ENCODE measurements at places on chromosomes 5 and 9.

DNA sequence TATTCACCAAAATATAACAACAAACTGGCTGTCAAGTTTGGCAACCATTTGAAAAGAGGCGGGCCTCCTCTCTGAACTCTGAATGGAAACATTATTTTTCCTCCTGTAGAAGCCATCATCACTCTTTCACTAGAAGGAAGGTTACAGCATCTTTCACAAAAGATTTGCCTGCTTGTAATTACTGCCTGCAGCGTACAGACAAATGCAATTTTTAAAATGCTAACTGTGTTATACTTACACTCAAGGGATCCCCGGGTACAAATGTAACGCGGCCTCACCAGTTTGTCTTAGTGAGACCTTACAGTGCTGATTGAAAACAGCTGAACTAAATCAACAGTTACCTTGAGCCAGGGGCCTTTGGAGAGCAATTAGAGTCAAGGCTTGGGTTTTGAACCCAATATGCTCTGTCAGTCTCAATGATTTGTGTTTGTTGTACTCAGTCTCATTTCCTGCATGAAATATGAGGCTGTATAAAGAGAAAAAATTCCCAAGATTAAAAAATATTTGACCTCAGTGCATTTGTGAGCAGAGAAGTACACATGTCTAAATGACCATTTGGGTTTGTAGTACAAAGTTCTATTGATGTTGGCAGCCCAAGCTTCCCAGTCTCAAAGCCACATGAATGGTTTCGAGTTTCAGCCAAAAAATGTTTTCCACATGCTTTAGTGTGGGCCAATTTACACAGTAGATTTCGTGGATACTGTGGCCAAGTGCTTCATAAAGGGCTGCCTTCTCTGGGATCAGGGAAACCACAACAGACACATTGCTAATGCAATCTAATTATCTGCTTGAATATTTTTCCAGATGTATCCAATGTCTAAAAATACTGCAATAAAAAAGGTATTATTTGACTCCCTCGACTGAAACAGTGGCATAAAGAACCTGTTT, 500.0 kb downstream of the SPATA31D1 start:
- DNase-seq, result peak; percentile 96

DNA sequence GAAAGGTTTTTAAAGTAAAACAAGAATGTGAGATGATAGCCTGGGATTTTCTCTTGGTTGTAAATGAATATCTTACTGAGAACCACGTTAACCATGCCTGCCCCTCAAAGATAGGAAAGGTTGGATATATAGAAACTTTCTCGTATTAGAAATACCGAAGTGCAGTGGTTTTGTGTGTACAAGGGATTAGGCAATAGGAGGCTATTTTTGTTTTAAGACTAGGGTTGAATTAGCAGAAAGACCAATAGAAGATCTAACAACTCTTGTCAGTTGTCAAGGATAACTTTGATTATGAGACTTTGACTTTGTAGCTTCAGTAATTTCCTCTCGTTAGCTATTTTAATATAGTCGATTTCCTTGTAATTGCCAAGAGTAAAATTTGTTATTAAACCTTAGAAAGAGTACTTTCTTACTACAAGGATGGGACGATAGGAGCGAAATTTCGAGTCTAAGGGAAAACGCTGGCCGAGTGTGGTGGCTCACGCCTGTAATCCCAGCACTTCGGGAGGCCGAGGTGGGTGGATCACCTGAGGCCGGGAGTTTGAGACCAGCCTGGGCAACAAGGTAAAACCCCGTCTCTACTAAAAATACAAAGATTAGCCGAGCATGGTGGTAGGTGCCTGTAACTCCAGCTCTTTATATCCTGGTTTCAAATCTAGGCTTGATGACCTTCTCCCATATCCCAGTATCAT, 838 bp downstream of the POLK start:
- DNase-seq, result peak; percentile 30

GRCh38 chr5:143877196-143877595, 65.2 kb downstream of the HMHB1 start:
- DNase-seq, result no peak

GRCh38 chr5:176188506-176189193, 49.6 kb upstream of the SIMC1 start:
- DNase-seq, result no peak

DNA sequence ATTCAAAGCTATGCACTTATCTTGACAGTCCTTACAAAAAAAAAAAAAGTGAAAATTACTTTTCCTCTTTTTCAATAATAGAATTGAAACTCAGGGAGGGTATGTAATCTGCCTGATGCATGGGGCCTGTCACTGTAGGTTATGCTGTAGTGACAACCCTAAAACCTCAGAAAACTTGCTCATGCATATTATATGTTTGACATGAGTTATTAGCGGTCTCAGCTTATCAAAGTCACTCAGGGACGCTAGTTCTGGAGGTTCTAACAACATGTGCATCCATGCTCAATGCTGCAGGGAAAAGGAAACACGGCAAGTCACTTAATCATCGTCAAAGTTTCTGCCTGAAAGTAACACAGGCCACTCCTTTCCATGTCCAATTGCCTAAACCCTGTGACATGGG, 78.4 kb upstream of the TMEM252 start:
- DNase-seq, result no peak

DNA sequence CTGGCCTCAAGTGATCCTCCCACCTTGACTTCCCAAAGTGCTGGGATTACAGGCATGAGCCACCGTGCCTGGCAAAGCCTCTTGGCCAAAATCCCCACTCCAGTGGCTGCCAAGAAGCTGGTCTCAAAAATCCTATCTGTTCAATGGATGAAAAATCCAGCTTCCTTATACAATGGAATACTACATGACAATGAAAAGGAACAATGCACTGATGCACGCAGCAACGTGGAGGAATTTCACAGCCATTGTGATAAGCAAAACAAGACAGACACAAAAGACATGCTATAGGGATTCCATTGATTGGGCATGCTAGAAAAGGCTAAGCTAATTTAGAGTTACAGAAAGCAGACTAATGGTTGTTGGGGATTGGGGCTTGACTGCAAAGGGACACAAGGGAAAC, 13.1 kb upstream of the SFXN1 start:
- no peak for DNase-seq

DNA sequence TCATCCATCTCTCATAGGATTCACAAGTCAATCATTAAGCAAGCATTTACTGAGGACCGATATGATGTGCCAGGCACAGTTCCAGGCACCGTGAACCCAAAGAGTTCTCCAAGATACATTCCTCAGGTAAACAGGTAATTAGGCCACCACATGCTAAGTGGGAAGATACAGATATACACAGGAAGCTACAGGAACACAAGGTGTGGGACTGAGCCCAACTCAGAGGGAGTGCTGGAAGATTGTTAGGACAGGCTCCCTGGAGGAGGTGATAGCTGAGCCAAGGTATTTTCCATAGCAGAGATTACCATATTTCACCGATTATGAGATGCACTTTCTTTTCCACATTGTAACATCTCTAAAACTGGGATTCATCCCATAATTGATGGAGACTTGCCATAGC, 31.4 kb upstream of the RAI14 start:
- no peak for DNase-seq

GRCh38 chr5:80941496-80941895, 18.7 kb upstream of the RASGRF2 start:
- no peak for DNase-seq

DNA sequence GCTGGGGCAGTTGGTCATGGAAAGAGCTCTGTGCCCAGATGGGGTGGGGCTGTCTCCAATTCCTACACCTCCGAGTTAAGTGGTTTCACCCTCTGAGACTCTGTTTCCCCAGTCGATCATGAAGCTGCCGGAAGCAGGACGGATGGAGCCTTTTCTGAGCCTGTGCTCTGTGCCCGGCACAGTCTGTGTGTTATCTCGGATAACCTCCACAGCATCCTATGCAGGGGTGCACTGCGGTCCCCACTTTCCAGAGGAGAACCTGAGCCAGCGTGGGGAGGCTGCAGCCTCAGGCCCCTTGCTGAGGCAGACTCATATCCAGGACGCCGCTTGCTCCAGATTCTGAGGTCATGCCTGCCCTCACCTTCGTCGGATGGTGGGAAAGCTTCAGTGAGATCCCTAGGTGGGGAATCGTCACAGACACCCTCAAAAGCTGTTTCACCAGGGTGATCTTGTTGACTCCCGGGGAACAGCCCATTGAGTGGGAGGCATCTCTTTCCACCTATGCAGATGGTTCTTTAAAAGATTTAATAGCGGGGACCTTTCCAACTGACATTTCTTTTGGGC, 6.9 kb upstream of the COL5A1 start:
- DNase-seq, result no peak

DNA sequence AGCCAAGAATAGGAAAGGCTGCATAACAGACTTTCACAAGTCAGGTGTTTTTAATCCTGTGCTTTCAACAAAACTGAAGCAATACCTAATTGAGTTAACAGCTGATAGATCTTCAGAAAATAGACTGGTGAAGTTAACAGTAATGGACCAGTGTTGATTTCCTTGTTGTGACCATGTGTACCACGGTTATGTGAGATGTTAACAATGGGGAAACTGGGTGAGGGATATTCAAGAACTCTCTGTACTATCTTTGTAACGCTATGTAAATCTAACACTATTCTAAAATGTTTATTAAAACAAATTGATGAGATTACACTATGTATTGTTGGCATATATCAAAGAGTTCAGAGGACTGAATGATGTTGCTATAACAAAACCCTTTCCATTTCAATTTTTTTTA, 36.9 kb downstream of the MACROH2A1 start:
- no peak for DNase-seq

DNA sequence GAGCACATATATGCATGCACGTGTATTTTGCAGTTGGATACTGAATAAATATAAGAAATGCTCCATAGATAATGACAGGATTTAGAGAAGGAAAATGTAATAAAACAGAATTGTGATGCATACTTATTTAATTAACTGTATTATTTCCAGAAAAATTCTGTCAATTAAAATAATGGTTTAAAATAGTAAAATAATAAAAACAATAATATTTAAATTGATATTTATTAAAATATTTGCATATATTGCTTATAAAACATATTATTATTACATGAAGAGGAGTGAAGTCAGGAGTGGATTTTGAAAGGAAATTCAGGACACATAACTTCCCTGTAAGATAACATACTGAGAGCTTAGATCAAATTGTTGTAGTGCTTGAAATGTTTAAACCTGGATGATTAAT, 21.4 kb upstream of the EDIL3 start:
- no peak for DNase-seq

DNA sequence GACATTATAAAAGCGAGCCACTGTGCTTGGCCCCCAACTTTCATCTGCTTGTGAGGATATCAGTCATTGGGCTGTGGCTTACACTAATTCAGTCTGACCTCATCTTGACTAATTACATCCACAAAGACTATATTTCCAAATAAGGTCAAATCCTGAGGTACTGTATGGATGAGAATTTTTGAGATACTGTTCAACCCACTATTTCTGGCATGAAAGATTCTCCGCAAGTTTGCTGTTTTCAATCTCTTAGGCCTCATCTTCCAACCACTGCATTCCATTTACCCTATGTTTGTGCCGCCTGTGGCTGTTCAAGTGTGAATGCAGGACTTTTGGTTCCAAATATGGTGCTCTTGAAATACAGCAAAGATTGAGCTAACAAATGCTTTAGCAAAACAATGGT, 400.9 kb upstream of the SGCD start:
- DNase-seq, result no peak

DNA sequence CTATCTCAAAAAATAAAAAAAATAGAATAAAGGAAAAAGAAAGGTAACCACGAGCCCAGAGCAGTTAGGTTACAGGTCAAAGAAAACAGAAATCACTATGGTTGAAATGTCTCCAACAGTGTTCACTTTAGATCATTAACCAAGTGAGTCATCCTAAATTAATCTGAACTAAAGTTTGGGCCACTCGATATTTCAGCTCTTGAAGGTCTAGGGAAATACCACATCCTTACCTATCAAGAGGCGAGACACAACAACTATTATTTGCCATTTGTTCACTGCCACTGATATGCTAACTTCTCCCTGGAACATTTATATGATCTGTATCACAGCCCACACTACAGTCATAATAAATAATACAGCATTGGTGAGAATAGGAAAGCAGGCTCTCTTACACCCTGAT, 111.3 kb upstream of the NR5A1 start:
- no peak for DNase-seq

- no peak for DNase-seq
Observed at GRCh38 chr5:173675287-173675996, 59.0 kb upstream of the BOD1 start.

DNA sequence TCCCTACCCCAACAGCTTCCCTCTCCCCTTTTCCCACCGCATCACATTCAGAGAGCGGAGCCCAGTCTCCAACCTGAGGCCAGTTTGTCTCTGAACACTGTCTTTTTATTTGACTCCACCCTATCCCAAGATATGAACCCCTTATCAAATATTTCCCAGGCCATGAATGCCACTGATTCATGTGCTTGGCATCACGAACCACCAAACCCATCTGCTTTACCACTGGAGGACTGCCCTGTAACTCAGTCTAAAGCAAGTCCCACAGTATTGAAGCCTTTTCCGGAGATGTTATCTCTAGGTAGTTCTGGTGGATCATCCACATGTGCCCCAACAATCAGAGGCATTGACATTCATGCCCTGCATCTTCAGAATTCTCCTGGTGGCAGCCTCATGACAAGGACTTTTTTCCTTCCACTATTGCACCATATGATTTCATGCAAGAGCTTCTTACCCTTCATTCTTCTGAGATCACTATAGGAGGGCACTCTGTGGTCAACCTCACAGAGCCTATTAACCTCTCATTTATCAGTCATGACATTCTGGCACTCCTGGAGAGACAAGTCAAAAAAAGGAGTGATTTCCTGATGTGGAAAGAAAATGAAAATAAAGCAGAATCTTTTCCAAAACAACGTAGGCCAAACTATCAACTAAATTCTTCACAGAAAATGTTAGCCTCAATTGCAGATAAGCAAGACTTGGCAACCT, 12.3 kb upstream of the SPATA31D4 start:
- DNase-seq, result no peak

DNA sequence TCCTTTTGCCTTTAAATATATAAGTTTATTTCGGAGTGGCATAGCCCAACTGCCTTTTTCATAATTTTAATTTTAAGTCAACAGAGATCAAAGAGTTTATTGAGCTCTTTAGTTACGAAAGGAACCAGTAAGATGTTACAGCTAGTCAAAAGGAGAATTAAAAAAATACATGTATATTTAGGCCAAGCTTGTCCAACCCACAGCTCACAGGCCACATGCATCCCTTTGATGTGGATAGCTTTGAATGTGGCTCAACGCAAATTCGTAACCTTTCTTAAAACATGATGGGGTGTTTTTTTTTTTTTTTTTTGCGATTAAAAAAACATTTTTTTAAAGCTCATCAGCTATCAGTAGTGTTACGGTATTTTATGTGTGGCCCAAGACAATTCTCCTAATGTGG, 50.2 kb upstream of the IL31RA start:
- DNase-seq, result no peak

- no peak for DNase-seq
Observed at GRCh38 chr9:89808756-89809181, 204.0 kb downstream of the GADD45G start.

- DNase-seq, result no peak
Observed at GRCh38 chr5:173720286-173720952, 104.0 kb upstream of the BOD1 start.

GRCh38 chr9:128192601-128193371, 1.4 kb upstream of the CIZ1 start:
- peak; percentile 72 for DNase-seq

- no peak for DNase-seq
Observed at GRCh38 chr5:167899490-167900070, 391.9 kb upstream of the WWC1 start.
